WTC11 (cell line): ENCODE measurements at places on chromosomes 3 and 15.

- DNase-seq: no peak
Measured at GRCh38 chr3:155843569-155843968, 10.7 kb downstream of the SLC33A1 start.

DNA sequence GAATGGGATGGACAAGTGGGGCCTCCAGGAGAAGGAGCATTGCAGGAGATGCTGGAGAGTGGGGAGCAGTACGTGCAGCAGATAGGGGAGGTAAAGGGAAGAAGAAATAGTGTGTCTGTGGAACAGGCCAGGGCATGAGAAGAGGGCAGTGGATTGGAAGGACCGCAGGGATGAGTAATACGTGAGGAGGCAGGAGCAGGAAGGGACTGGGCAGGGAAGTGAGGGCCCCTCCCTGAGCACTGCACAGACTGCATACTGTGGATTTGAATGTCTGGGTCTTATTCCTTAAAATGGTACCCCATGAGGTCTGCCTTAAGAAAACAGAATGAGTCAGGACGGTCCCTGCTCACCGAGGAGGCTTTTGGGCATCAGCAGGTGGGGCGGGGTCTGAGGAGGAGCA is 210.0 kb upstream of the NDN start:
- DNase-seq: no peak

DNA sequence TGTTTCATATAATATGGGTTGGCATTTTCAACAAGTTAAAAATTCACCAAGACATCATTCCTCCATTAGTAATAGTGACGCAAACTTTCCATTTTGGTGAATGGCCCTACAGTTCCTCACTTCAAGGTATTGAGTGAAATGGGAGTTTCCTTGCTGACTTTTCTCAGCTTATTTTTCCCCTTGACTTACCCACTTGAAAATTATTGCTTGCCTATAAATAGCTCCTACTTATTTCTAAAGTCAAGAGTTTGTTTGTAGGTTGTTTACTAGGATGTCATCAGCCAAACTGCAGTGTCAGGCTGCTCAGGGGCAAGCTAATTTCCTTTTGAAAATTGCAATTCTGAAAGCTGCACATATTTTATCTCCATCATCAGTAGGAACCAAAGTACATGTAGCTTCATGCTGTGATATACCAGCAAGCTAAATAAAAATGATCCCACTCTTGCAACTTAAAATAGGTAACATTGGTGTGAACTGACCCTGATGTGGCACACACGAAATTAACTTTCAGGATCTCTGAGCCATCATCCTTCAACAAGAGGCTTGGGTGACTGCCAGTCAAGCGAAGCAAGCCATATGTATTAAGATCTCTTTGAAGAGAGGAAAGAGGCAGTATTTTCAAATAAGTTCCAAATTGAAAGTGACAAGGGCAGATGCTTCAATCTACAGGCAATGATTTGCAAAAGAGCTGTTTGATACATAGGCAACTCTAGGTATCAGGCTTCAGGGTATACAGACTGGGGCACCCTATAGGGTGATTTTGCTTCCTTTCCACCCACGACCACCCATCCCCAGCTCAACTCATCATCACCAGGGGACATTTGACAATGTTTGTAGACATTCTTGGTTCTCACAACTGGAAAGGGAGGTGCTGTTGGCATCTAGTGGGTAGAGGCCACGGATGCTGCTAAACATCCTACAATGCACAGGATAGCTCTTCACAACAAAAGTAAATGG is 66.8 kb upstream of the RASGRP1 start:
- no peak for DNase-seq

GRCh38 chr15:92770641-92771040 is 115.1 kb upstream of the FAM174B start:
- no peak for DNase-seq

DNA sequence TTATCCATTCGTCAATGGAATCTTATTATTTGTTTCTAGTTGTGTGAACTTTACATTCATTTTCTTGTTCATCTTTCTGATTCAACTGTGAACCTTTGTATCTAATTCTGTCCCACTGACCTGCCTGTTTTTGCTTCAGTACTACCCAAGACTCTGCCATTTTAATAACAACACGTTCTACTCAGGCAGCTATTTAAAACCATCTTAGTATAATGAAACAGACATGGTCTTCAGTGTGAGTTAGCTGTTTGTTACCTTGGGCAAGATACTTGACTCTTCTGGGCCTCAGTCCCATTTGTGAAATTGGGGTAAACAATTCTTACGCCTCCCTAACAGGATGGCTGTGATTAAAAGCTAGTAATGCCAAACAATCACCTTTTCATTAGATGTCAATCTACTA is 1.6 kb downstream of the BTBD1 start:
- DNase-seq: no peak

DNA sequence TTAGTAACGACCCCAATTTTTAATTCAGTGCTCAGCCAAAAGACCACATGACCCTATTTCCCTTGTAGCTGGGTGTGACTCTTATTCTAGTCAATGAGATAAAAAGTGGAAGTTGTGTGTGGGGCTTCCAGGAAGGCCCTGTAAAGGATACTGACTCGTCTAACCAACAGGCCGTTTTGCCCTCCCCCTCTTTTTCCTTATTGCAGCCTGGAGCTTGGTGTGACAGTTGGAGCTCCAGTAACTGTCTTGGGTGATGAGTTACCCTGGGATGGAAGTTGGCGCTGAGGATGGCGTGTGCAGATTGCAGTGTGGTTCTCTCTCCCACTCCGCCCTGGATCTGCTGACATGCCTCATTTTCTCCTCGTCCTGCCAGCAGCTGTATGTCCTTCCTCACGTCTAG is 209.3 kb upstream of the PROK2 start:
- no peak for DNase-seq

DNA sequence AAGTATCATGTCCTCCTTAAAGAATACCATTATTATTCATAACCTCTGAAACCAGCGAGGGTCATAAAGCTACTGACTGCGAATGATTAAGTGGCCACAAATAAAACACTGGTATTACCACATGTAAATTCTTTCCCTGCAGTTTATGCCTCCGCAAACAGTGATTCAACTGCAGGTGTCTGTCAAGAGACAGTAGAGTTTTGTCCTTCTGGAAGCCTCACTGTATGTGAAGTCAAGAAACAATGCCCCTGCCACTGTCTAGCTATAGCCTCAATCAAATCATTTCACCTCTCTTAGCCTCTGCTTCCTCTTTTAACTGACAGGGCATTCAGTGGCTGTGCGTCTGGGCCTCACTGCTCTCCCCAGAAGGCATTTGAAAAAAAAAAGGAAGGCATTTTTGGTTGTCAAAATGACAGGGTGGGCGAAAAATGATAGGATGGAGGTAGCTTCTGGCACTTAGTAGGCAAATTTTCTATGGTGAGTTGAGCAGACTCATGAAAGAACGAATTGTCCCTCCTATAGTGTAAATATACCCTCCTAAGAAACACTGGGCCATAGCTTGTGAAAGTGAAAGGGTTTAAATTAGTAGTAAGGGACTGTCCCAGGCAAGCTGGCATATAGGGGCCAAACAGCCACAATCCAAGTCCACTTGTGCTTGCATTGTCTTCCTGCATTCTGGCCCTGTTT is 66.7 kb downstream of the FILIP1L start:
- no peak for DNase-seq

- no peak for DNase-seq
Measured at GRCh38 chr3:129614435-129614834, 8.0 kb upstream of the PLXND1 start.
